Stimulated activated CD4-positive, alpha-beta T cell treated with anti-CD3 and anti-CD28 coated beads, Interleukin-1b, Interleukin-23, amount 100 ng/mL, for 4 hours (primary cell): ENCODE measurements at places on chromosomes 13 and 19.

- DNase-seq, result no peak
These were observed 49.7 kb downstream of the UBL3 start for GRCh38 chr13:29800687-29801086.

DNA sequence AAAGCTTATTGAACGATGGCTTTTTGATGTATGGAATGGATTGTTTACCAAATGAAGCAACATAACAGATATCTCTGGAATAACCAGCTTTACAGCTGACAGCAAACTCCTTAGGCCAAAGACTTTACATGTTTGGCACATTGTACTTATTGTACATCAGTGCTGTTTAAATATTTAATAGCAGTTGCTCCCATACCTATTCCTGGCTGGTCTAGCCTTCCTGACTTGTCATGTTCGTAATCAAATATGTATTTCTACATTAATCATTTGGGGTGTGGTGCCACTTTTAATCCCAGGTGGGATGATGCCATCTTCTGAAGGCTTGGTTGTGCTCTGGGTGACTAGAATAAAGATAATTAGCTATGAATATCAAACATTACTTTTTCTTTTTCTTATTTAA is 67.4 kb upstream of the FRY start:
- DNase-seq, result no peak

DNA sequence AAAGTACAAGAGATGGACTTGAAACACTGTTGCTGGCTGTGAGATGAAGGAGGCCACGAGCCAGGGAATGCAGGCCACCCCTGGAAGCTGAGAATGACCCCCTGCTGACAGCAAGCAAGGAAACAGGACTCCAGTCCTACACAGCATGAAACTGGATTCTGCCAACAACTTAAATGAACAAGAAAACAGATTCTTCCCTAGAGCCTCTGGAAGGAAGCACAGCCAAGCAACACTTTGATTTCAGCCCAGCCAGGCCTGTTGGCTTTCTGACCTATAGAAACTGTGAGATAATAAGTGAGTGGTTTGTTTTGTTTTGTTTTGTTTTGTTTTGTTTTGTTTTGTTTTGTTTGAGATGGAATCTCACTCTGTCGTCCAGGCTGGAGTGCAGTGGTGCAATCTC is 105.3 kb upstream of the CACNA1A start:
- no peak for DNase-seq

DNA sequence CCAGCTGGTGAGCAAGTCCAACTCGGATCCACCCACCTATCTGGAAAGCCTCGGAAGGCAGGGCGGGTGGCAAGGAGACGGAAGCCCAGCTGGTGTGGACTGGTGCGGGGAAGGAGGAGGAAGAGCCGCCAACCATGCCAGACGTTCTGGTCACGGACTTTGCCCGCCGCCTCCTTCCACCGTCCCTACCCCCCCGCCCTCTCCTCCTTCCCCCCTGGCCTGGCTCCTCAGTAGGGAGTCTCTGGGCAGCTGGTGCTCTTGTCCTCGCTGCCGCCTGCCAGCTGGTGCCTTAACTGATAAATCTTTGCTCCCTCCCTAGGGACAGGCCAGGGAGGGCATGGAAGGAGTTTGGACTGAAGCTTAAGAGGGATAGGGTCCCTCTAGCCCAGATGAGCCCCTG is 4.8 kb downstream of the SYNGR4 start:
- no peak for DNase-seq

DNA sequence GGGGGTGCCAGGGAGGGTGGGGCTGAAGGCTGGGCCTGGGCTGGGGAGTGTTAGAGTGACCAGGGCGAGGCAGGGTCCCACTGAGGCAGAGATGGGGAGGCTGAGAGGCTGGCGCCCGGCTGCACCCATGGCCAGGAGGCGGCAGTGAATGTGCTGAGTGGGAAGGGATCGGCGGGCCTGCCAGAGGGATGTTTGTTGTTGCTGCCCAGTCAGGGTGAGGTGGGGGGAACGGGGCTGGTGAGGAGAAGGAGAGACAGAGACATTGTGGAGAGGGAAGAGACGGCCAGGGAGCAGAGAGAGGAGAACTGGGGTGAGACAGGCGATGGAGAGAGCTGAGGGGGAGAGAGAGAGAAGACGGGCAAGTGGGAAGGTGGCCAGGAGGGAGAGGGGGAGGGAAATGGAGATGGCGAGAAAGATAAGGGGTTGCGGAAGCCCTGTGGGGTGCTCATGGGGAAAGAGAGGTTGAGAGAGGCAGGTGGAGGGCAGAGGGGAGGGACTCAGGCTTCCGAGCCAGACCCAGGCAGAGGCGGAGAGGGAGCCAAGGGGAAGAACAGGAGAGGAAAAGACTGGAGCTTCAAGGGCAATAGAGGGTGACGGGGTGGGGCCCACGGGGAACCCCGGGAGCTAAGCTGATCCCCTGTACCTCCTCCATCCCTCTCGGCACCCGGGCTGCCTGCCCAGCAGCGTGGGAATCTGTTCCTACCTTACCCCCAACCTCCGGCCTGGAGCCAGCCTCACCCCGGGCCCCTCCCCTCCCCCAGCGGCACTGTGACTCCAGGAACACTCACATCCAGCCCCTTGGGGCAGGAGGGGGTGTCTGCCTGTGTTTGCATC is 690 bp upstream of the B3GNT8 start:
- DNase-seq, result no peak

DNA sequence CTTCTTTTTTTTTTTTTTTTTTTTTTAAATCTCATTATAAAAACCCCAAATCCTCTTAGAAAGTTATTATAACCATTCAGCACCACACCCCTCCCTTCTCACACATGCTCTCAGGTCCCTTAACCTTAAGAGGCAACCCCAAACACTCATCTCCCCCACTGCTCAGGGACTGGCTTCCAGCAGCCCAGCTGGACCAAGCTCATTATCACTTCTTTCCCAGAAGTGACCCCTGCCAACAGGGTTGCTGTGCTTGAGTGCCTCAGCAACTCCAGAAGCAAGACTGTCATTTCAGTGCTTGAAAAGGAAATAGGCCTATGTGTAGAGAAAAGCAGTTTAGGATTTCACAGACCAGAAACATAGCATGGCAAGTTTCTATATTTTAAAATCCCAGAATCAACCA is 84.3 kb downstream of the SLAIN1 start:
- no peak for DNase-seq

DNA sequence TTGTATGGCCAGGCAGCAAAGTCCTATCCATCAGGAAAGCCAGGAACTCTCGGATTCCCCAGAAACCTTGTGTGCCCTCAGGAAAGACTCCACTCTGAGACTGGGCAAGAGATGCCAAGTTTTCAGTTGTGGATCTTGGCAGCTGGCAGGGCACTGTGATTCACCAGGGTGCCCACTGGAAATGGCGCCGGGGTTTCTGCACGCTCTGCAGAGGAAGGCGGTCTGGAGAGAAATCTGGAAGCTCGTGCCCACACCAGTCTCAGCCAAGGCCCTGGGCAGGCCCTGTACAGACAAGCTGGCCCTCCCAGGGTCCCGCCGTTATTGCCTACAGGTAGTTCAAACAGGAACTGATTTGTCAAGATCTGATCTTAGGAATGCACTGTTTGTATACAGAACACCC is 4.9 kb downstream of the NAPA start:
- no peak for DNase-seq

- no peak for DNase-seq
These were observed 1.5 kb upstream of the GRWD1 start for GRCh38 chr19:48444129-48444935.

GRCh38 chr13:33678906-33679657 is 138.9 kb upstream of the RFC3 start:
- peak; percentile 54 for DNase-seq

- DNase-seq, result no peak
These were observed 3.2 kb downstream of the NPAS1 start for GRCh38 chr19:47022541-47023447.

DNA sequence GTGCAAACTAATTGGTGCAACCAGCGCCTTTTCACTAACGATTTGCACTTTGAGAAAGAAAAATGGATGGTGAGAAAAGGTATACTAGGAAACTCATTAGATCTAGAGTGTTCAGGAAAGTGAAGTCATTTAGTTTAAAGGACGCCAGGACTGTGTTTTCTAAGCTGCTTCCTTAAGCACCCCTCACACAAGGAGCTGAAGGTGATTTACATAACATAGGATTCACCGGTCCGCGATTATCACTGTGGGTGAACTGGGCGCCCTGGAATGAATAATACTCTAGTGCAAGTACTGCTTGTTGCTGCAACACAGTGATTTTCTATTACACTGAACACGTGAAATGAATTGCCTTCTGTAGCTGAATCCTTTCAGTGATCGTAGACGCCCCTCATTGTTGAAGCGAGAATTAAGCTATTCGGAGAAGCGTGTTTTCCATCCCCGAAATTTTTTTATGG is 2.6 kb upstream of the MAB21L1 start:
- no peak for DNase-seq

DNA sequence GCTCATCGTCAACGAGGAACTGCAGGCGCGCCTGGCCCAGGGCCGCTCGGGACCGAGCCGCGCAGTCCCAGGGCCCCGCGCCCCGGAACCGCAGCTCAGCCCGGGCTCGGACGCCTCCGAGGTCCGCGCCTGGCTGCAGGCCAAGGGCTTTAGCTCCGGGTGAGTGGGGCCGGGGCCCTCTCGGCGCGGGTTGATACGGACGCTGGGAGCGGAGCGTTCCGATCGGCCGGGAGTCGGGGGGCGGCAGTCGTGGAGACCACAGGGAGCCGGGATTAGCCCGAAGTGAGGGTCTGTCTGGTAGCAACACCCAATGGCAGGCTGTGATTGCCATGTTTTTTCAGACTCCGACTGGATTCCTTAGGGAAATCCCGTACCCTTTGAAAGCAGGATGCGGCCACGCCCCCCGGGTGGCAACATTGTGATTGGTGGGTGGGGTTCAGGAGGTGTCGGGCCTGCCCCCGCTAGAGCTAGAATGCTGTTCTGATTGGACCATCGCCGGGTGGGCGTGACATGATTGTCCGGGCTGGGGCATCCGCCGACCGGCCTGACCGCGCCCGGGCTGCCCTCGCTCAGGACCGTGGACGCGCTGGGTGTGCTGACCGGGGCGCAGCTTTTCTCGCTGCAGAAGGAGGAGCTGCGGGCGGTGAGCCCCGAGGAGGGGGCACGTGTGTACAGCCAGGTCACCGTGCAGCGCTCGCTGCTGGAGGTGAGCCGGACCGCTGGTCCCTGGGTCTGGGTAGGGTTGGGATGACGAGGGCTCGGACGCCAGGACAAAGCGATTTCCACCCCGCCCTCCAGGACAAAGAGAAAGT is 11.3 kb downstream of the EPS8L1 start:
- peak; percentile 50 for DNase-seq

DNA sequence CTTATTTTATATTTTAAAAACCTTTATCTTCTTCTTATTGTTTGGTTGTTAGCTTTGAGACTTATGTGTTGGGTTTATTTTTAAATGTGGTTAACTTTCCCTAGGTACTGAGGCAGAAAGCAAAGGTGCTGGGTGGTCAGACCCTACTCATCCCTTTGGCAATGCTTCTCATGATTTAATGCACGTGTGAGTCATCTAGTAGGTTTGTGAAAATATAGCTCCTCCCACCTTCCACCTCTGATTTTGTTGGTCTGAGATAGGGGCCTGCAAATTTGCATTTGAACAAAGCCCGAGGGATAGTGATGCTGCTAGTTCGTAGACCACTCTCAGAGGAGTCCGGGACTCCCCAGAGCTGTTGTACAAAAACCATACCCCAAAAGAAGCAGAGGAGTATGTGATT is 771.3 kb upstream of the ARGLU1 start:
- no peak for DNase-seq

DNA sequence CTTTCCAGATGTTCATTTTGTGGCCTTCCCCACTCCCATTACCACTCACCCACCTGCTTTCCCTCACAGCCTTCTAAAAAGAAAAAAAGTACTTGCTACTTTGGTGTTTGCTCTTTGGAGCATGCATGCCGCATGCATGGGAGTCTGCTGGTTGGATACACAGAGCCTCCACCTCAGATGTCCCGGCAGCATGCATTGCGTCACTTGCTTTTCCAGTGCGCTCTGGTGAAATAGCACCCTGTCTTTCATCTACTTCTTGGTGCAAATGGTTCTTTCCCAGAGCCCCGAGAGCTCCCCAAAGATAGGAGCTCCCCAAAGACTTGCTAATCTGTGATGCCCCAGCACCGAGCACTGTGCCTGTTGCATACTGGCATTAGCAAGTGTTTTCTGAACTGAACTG is 333.2 kb upstream of the ZNF507 start:
- no peak for DNase-seq

DNA sequence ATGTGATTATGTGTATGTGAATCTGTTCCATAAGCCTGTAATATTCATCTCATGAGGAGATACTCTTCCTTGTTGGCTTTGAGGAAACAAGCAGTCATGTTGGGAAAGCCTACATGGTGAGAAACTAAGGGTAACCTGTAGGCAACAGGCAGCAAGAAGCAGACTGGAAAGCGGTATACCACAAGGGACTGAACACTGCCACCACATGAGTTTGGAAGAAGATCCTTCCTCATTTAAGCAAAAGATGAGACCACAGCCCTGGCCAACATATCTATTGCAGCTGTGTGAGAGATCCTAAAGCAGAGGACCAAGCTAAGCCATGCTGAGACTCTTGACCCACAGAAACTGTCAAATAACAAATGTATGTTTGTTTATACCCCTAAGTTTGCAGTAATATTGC is 134.8 kb downstream of the B3GLCT start:
- DNase-seq, result no peak

DNA sequence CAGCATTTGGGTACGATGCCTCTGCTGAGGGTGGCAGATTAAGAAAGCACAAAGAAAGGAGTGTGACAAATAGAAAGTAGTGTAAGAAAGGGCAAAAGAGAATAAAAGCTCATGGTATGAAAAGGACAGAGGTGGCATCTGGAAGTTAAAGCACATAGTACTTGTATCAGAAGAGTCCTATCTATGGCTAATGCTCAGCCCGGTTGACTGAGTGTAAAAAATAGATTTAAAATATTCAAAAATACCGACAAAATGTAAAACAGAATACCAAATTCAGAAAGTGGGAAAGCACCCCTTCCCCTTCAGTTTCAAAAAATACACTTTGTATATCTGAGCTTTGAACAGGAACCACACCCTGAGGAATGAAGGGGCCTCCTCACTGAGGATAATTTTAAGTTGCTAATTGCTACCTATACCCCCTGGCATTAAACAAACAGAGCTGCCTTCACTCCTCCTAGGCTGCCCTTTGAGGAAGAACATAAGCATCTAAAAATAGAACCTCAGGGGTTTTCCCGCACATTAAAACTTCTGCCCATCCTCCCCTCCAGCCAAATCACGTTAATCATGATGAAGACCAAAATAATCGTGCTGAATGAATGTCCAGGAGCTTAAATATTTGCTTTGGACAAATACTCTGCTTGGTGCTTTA is 43.3 kb downstream of the DLEU7 start:
- no peak for DNase-seq

DNA sequence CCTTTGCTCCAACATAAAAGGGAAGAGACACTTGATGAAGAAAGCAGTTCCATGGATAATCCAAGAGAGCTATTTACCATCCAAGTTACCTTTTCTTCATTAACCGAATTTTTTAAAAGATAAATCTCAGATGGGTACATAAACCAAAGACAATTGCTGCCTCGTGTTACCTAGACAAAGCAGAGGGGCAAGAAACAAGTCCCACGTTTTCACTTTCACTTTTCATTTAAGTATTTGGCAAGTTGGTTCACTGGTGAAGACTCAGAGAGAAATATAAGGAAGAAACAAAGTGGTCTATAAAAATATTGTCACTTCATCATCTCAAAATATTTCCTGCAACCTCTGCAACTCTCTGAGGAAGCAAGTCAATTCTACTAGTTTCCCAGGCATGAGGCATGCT is 446.1 kb downstream of the FGF14 start:
- no peak for DNase-seq

GRCh38 chr13:109418111-109418510 is 368.3 kb downstream of the IRS2 start:
- DNase-seq, result no peak

- DNase-seq, result no peak
These were observed 656 bp downstream of the ZNF155 start for GRCh38 chr19:43984687-43985000.
